ENCODE measurements at places on chromosomes 1 and 21. TPM values are rescaled to one million over a fixed set of nuclear protein-coding genes. Genes with fewer than 3 reads are reported as not detected.

DNA sequence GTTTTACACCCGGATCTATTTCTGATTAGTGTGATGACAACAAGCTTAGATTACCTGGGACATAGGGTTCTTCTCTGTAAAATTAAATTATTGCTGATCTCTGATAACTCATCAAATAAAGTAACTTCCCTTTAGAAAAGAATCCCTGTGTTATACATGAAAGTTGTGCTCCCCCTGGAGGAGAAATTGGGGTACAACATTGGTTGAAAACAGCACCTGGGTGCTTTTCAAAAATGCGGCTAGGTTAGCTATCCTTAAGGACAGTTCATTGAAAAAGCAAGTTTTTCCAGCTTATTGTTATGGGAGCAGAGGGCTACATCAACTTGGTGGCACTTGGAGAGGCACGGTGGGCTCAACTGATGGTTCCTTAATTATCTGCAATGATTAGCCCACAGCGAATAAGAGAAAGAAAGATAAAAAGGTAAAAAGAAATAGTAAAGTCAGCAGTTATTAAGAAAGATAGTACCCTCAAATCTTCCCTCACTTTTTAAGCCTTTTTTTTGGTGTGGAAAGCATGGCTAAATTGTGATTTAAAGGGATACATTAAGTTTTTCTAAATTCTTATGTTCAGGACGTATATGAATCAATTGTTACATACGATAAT, 97.8 kb downstream of the FMN2 start:
- DNase-seq, result peak; percentile 24

- DNase-seq, result no peak
Observed at GRCh38 chr1:11854519-11854918, 4.2 kb downstream of the NPPB start.

DNA sequence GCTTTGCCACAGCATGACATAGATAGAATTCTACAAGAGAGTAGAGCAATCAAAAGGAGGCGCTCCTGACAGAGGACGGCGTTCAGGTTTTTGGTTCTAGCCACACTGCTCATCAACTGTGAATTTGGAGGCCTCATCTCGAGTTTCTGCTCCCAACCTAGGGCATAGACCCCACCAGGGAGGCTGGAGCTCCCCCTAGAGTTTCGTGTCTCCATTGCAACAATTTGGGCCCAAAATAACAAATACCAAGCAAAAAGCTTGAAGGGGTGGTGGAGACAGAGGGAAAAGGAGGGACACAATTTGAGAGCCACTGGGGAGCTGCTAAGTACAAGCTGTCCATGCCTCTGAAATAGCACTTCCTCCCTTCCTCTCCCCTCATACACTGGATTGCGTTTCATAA, 297.0 kb downstream of the GPATCH2 start:
- DNase-seq, result peak; percentile 9

DNA sequence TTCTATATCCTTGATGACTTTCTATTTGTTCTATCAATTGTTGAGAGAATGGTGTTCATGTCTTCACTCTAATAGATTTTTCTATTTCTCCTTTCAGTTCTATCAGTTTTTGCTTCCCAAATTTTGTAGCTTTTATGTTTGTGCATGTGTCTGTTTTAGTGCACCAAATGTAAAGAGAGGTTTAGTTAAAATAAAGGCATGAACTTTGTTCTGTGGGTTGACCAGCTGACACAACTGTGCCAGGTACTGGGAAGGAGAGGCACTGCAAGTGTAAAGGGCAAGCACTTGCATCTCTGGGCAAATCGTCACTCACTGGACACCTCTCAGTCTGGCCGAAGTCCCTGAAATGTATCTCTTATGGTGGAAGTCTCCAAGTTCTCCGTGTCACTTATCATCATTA, 38.6 kb upstream of the ABCD3 start:
- no peak for DNase-seq

GRCh38 chr1:63662056-63662836, 69.0 kb downstream of the PGM1 start:
- peak; percentile 60 for DNase-seq

DNA sequence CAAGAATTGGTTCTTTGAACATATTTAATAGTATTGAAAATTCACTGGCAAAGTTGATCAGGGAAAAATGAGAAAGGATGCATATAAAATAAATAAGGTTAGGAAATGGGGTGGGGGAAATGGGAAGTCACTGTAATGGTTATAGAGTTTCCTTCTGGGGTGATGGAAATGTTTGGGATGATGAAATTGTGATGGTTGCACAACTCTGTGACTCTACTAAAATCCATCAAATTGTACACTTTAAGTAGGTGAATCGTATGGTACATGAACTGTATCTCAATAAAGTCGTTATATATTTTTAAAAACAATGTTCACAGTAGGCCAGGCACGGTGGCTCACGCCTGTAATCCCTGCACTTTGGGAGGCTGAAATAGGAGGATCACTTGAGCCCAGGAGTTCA, 56.4 kb upstream of the ZYG11A start:
- DNase-seq, result no peak

Gene HTR1D
- polyA plus RNA-seq, result 0.31 TPM

Gene FNBP1L
- 125 TPM for polyA plus RNA-seq

DNA sequence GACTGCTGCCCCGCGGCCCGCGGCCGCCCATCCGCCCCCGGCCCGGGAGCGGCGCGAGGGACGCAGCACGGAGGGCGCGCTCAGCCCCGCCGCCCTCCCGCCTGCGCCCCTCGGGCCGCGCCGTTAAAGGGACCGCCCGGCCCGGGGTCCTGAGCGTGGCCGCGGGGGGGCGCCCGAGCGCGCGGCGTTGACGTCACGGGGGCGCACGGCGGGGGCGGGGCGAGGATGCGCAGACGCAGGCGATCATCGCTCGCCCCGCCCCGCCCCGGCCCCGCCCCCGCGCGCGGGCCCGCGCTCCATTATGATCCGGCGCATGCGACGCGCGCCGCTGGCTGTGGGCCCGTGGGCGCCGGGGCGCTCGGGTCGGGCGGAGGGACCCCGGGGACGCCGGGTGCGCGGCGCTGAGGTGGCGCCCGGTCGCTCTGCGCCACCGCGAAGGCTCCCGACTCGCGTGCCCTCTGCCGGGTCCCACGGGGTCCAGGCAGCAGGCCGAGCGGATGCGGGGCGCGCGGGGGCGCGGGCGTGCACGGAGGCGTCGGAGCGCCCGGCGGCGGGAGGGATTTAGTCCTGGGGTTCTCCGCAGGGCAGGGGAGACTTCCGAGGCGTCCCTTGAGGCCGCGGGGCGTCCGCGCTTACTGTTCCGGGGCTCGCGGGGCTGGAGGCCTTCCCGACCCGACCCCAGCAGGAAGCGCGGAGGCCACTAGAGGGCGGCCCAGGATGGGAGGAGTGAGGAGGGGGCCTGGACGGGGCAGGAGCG, at the start of gene DVL1:
Gene DVL1 (minus strand): TSS at position 163 of the 757 bp plus-strand sequence. CDS start 353 bp downstream, outside the sequence.
- DNase-seq, result no peak

DNA sequence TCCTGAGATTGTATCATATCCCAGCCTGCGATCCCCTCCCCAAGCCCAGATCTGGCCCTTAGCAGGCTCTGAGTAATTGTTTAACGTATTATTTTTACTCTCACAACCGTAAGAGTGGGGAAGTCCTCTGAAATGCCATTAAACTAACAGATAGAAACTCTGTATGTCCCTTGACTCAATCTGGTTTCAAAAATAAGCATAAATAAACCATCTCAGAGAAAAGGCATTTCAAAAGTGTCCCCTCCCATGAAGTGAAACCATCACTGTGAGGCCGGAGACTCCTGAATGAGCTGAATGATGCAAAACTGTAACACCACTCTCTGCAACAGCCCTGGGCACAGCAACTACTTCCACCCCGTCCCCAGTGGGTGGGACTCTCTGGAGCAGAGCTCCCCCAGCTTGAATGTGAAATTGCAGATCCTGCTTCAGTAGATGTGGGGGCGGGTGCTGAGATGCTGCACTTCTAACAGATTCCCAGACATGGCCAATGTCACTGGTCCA, 104.1 kb downstream of the SYF2 start:
- no peak for DNase-seq

Gene F3
- polyA plus RNA-seq, result 64.1 TPM

Gene LRRC7
- 7.9 TPM for polyA plus RNA-seq

Gene CFHR2
- not detected for polyA plus RNA-seq

DNA sequence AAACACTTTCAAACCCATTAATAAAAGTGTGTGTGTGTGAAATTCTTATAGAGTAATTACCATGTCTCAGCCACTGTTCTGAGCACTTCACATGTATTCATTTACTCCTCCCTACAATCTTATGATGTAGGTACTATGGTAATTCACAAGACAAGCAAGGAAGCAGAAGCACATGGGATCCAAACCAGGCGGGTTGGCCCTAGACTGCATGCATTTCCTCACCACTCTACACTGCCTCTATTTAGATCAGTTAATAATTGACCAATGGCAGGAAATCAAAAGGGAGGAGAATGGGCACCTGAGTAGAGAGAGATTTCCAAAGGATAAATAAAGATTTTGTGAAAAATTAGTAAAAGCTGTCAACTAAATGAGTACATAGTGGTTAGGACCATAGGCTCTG, 15.7 kb downstream of the MAP3K21 start:
- no peak for DNase-seq

Gene MTMR11
- polyA plus RNA-seq, result 31.0 TPM

GRCh38 chr1:22665752-22666151, 12.7 kb downstream of the C1QB start:
- DNase-seq, result no peak

- no peak for DNase-seq
Observed at GRCh38 chr1:15492596-15492995, 16.7 kb downstream of the CELA2B start.

Gene GFI1
- polyA plus RNA-seq, result 0.19 TPM

Gene EEIG2
- 14.4 TPM for polyA plus RNA-seq

- DNase-seq, result no peak
Observed at GRCh38 chr1:203671521-203672278, 45.1 kb downstream of the ATP2B4 start.

- DNase-seq, result no peak
Observed at GRCh38 chr1:14415396-14415795, 183.1 kb upstream of the KAZN start.

GRCh38 chr1:12129624-12130023, 37.2 kb upstream of the TNFRSF1B start:
- DNase-seq, result no peak

GRCh38 chr1:169318536-169319244, 48.9 kb downstream of the NME7 start:
- no peak for DNase-seq

Gene ZNF648
- 0.27 TPM for polyA plus RNA-seq

GRCh38 chr1:183228347-183229220, 42.5 kb downstream of the LAMC2 start:
- no peak for DNase-seq

DNA sequence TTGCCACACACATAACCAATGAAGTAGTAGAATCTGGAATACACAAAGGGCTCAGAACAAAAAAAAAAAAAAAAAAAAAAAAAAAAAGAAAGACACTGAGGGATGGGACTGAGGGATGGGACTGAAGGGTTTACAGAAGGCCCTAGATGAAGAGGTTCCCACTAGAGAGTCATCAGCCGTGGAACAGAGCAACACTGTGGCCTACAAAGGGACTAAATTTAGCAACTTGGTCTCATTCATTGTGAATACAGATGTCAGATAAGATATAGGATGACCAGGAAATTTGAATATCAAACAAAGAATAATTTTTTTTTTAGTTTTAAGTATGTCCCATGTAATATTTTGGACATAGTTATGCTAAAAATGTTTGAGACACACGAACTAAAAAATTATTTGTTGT, 62.1 kb downstream of the GLUL start:
- DNase-seq, result no peak

DNA sequence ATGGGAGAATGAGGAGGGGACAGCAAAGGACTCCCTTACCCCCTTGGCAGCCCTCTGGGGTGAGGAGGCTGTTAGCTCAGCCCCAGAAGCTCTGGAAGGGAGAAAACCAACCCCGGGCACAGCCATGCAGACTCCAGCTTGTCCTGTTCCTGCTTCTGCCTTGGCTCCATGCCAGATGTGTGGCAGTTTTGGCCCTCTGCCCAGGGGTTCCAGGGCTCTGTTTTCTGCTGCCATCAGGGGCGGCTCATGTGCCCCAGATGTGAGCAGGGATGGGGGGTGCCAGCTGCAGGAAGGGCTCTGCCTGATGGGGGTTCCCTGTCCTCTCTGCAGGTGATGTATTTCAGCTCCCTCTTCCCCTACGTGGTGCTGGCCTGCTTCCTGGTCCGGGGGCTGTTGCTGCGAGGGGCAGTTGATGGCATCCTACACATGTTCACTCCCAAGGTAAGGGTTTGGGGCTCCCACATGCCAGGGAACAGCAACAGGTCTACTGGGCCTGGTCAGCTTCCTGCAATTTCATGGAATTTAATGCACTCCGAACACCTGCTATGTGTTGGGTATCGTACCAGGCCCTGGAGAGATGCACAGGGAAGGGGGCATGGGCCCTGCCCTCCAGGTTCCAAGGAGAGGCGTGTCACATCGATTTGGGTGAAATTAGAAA, 26.1 kb downstream of the SLC6A17 start:
- no peak for DNase-seq

Gene A3GALT2
- not detected for polyA plus RNA-seq

DNA sequence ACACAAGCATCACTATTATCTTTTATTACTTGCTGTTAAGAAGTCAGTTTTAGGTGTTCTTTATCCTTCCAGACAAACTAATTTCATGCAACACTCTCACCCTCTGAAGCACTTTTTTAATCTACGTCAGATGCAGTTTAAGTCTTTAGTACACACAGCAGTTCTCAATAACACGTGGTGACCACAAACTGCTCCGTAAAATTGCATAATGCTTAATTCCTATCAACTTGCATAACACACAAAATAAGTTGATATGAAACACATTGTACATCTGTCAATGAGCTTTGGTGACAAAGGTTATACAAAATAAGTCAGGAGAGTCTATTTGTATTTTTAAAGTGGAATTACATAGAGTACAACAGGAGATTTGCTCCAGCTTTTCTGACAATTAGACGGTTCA, 140.9 kb upstream of the ETS2 start:
- DNase-seq, result no peak

GRCh38 chr1:165075725-165076370, 280.7 kb downstream of the LMX1A start:
- DNase-seq, result peak; percentile 35

Gene FOXD2
- 8.0 TPM for polyA plus RNA-seq

GRCh38 chr1:21530368-21531016, 21.3 kb downstream of the ALPL start:
- DNase-seq, result no peak

GRCh38 chr1:56973923-56974742, 8.3 kb upstream of the C8B start:
- DNase-seq, result no peak

Gene DNAH14
- 19.0 TPM for polyA plus RNA-seq

- DNase-seq, result no peak
Observed at GRCh38 chr1:8625981-8626898, 191.2 kb downstream of the RERE start.

DNA sequence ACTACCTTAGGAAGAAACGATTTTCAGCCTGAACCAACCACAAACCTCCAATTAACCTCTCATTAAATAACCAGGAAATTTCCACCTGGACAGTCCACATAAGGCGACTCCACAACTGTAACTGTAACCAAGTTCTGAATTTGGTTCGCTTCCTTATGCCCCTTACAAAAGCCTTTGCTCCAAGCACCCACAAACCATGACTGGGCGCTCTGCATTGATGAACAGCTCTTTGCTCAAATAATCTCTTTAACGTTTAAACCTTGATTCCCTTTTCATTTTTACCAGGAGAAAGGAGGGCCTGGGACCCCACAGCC, 38.2 kb upstream of the ZNF124 start:
- DNase-seq, result no peak

Gene LRRC3
- polyA plus RNA-seq, result 4.6 TPM

Gene KPRP
- polyA plus RNA-seq, result not detected

All from renal pelvis (tissue), 12 donors.